ENCODE measurements at places on chromosomes 7 and 10.

DNA sequence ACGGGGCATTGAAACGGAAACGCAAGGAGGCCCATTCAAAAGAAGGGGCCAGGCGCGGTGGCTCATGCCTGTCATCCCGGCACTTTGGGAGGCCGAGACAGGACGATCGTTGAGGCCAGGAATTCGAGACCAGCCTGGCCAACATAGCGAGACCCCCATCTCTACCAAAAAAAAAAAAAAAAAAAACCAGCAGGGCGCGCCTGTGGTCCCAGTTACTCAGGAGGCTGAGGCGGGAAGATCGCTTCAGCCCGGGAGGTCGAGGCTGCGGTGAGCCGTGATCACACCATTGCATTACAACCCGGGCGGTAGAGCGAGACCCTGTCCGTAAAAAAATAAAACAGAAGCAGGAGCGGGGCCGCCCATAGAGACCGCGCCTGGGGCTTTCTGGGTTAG lies 396 bp downstream of the PSMG3 start:
- DNase-seq, result no peak

DNA sequence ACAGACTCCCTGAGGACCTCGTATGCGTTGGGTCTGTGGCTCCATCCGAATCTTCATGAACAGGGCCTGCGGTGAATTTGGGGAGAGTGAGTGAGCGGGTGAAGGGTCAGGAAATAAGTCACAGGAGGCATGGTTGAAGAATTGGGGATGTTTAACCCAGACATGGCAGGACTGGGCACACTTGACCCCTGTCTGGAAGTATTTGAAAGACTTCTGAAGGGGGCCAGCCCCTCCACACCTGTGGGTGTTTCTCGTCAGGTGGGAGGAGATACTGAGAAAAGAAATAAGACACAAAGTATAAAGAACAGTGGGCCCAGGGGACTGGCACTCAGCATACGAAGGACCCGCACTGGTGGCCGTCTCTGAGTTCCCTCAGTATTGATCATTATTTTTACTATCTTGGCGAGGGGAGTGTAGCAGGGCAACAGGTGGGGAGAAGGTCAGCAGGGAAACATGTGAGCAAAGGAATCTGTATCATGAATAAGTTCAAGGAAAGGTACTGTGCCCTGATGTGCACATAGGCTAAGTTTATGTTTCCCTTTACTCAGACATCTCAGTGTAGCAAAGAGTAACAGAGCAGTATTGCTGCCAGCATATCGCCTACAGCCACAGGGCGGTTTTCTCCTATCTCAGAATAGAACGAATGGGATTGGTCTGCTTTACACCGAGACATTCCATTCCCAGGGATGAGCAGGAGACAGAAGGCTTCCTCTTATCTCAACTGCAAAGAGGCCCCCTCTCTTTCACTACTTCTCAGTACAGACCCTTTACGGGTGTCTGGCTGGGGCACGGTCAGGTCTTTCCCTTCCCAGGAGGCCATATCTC lies 38.2 kb upstream of the PFKFB3 start:
- no peak for DNase-seq

DNA sequence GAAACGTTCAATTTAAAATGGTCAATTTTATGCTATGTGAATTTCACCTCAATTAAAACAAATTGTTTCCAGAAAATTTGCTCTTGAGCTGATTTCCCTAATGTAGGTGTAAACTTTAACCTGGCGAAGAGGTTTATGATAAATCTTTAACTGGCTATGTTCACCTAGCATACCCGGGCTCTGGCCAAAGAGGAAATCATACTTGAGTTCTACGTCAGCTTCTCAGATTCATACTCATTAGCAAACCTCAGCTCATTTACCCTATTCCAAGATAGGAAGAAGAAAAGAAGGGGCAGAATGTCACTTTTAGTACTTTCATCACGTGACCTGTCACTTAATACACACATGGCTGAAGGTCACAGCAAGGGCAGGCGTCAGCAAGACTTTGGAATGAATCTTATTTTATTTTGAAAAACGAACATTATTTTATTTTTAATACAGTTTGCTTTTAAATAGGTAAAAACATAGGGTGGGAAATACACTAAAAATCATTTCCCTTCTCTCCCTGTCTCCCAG lies 97.0 kb downstream of the ABLIM1 start:
- DNase-seq, result no peak

- DNase-seq, result no peak
Observed at GRCh38 chr7:30867483-30867882, 44.2 kb upstream of the AQP1 start.

GRCh38 chr7:133344275-133344674 lies 91.4 kb downstream of the EXOC4 start:
- DNase-seq, result no peak

All from SK-N-MC (cell line).